A549 (cell line): ENCODE measurements at places on chromosomes 4 and X.

GRCh38 chrX:21781525-21781924 lies 23.6 kb upstream of the SMPX start:
- no peak for DNase-seq

GRCh38 chr4:2413821-2414610 lies 4.4 kb downstream of the ZFYVE28 start:
- DNase-seq = no peak

DNA sequence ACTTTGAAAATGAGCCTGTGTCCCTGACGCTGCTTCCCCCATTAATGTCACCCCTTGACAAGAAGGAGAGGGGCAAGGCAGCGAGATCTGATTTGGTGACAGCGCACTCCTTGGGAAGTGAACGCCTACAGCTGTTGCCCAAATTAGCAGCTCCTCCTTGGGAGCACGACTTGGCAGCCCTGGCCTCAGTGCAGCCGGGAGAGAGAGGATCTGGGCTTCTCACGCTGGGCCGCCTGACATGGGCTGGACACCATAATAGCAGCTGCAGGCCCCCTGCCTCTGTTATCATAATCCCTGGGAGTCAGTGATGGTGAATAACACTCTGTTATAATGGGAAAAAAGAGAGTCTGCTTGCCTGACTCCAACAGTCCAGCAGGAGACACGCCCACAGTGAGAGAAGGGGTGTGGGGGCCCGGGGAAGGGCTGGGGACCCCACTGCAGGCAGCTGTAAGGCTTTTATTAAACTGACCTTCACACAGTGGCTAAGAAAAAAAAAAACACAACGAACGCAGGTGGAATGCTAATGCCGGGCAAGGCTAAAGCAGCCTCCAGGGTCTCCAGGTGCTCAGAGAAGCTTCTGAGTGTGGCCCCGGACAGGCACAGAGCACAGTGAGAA lies 73.3 kb downstream of the PSAPL1 start:
- no peak for DNase-seq

- DNase-seq = no peak
Observed at GRCh38 chr4:91488946-91489345, 814.8 kb upstream of the GRID2 start.

DNA sequence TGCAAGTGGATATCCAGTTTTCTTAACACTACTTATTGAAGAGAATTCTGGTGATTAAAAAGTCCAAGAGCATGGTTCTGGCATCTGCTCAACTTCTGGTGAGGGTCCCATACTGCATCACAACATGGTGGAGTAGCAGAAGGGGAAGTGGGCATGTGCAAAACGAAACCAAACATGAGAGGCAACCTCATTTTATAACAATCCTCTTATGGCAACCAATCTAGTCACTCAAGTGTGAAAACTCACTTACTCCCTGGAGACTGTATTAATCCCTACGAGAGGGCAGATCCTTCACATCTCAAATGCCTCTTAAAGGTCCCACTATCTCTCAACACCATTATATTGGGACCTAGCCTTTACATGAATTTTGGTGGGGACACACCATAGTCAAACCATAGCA lies 55.4 kb upstream of the TRO start:
- no peak for DNase-seq

DNA sequence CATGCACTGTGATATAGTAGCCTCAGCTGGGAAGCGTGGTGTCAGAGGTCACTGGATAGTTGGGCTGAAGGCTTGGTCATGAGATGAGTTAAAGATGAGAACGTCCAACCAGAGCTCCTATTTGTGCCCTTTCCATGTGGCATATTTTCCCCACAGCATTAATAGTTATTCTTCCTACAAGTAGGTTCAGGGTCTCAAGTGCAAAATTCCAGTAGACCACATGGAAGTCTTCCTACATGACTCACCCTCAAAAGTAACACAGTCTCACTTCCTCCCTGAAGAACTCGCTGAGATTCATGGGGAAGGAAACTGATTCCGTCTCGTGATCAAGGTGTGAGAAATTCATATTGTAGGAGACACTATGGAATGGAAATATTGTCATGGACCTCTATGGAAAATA lies 1212.5 kb upstream of the PRKX start:
- no peak for DNase-seq

- DNase-seq = no peak
Observed at GRCh38 chr4:82704156-82704555, 94.4 kb downstream of the SCD5 start.

GRCh38 chrX:114798907-114799306 lies 215.0 kb downstream of the HTR2C start:
- DNase-seq = no peak

DNA sequence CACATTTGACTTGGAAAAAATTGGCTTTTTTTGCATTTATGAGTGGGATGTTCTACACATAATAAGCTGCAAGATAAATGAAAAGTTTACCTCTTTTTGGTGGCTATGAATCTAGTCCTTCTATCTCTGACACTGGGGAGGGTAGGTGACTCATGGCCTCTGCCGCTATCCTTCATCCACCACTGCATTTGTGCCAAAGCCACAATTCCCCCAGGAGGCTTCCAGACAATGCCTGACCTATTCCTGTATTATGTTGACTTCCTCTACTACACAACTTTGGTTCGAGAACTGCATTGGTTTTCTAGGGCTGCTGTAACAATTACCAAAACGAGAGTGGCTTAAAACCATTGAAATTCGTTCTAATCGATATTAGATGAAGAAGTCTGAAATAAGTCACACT lies 245.6 kb downstream of the TRAM1L1 start:
- DNase-seq = no peak

GRCh38 chrX:340641-341423 lies 22.2 kb upstream of the GTPBP6 start:
- no peak for DNase-seq

DNA sequence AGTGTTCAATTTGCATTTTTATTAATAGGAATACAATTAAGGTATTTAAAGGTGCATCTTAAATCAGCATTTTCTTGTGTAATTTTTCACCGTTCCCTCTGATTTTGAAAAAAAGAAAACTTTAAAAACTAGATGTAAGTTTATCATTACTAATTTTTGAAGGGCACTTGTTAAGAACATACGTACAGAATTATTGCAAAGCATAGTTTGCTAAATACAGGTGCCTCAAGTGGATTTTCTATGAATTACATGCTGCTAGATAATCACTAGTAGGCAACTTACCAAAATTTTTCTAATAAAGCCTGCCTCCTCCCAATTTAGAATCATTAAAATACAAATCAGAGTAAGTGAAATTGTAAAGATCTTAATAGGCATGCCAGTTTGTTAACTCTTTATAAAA lies 8.5 kb downstream of the CNKSR2 start:
- peak; percentile 14 for DNase-seq

- DNase-seq = no peak
Observed at GRCh38 chr4:55255179-55255578, 90.9 kb upstream of the SRD5A3 start.

DNA sequence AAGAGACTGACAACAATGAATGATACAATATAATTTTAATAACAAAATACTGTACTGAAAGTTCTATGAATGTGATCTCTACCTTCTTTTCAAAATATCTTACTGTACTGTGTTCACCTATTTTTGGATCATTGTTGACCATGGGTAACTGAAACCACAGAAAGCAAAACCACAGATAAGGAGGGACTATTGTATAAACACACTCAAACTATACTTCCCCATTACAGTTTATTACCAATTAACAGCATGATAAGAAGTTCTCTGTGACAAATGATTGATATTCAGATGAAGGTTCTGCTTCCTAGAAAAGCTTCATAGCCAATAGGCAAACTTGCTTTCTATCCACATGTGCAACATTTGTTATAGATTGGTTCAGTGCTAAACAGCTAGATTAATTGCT lies 50.1 kb downstream of the GABRG1 start:
- DNase-seq = no peak

DNA sequence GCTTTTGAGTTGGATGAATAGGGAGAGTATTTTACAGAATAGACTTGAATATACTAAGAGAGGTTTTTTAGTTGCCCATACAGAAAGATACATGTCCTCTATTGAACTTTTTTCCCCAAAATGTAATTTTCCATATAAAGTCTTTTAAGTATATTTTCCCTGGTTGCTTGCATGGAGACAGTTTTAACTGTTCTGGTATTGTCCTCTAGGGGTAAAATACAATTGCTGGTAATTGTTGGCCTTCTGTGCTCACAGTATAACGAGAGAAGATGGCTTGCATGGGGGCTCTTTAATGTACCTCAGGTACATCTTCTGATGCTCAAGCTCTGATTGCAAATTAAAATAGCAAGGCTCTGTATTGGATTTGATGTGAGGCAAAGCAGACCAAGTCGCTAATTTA lies 136.1 kb downstream of the ARX start:
- DNase-seq = no peak

- peak; percentile 17 for DNase-seq
Observed at GRCh38 chrX:129347291-129347690, 176.0 kb downstream of the SMARCA1 start.

DNA sequence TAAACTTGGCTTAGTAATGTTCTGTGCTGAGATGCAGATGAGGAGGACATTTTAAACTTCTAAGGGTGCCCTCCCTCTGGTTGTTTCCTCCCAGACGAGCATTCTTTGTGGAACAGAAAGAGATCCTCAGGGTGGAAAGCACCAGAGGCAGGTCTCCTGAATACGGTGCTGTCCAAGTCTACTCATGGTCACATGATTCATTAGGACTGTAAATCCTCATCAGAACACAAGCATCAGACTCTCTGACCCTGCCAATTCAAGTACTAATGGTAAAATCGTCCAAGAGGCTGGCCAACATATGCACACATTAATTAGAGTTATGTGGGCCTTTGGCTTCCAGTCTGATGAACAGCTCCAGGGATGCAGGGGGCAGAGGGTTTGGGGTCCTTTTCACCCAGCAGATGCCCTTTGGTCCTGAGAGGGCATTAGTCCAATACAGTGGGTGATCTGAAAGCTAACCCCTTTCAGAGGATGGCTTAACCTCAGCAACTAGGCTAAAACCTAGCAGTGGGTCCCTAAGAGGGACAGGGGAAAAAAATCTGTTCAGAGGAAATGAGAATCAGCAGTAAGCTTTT lies 18.2 kb downstream of the HAND2 start:
- no peak for DNase-seq

GRCh38 chrX:9135901-9136510 lies 102.1 kb upstream of the FAM9B start:
- DNase-seq = no peak

DNA sequence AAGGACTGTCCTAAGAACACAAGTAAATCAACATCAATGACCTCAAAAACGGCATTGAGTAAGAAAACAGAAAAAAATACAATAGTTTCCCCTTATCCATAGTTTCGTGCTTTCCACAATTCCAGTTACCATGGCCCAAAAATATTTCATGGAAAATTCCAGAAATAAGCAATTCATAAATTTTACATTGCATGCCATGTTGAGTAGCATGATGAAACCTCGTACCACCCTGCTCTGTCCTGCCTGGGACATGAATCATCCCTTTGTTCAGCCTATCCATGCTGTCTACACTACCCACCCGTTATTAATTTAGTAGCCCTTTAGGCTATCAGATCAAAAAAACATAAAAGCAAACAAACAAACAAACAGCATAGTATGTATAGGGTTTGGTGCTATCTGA lies 51.1 kb downstream of the KLF3 start:
- DNase-seq = no peak

DNA sequence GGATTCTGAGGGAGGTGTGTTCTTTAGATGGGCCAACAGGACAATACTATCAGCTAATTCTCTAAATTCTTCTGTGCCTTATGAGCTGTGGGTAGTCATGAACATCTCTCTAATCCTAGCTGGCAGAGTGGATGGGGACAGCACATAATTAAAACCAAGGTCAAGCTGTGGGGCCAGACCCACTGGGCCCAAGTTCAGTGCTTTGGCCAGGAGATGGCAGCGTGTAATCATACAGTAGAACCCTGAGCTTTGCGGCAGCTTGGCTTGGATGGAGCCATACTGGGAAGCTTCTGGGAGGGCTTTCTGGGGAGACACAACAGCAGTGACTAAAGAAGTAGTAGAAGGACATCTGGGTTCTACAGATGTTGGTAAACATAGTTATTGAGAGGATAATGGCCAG lies 140.3 kb upstream of the CXCL13 start:
- no peak for DNase-seq

GRCh38 chrX:31934842-31935370 lies 863.1 kb upstream of the FTHL17 start:
- DNase-seq = no peak

- DNase-seq = no peak
Observed at GRCh38 chr4:9988933-9989332, 32.4 kb downstream of the SLC2A9 start.

DNA sequence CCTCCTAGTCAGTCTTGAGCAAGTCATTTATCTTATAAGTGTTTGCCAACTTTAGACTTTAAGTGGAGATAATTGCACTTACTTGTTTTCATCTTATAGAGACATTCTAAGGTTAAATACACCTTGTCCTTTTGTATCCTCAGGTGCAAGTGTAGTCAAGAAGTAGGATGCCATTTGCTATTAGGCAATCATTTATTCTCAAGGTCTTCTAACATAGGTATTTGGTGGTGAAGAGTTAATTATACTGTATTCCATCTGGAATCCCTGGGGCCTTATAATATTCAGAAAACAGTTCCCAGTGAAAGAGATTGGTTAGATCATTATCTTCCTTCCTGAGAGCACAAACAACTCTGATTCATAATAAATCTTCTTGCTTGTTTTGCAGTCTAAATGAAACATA lies 23.7 kb downstream of the SULT1E1 start:
- DNase-seq = no peak

DNA sequence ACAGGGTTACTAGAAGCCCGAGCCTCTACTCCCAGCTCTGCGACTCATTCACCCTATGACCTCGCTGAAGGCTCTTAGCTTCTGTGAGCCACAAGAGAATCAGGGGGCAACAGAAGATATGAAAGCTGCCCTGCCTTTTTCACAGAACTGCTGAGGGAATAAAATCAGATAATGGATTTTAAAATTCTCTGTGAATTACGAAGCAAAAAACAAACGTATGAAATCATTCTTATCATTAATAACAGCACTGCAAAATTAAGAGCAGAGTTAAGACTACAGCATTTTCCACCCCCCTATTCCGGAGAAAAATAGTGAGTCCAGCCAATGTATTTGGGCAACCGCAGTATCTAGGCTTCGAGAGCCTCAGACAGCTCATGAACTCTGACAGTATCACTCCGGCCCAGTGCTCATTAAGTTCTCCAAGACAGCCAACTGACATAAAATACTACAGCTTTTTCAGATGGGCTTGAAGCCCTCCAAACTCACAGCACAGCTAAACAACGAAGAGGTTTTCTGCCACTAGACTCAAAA lies 33.4 kb downstream of the AFAP1 start:
- no peak for DNase-seq
